Adipocyte (in vitro differentiated cells): ENCODE measurements at places on chromosomes 4 and X.
A peak's percentile ranks its signal among the peaks of the same experiment; 100 is the strongest.

DNA sequence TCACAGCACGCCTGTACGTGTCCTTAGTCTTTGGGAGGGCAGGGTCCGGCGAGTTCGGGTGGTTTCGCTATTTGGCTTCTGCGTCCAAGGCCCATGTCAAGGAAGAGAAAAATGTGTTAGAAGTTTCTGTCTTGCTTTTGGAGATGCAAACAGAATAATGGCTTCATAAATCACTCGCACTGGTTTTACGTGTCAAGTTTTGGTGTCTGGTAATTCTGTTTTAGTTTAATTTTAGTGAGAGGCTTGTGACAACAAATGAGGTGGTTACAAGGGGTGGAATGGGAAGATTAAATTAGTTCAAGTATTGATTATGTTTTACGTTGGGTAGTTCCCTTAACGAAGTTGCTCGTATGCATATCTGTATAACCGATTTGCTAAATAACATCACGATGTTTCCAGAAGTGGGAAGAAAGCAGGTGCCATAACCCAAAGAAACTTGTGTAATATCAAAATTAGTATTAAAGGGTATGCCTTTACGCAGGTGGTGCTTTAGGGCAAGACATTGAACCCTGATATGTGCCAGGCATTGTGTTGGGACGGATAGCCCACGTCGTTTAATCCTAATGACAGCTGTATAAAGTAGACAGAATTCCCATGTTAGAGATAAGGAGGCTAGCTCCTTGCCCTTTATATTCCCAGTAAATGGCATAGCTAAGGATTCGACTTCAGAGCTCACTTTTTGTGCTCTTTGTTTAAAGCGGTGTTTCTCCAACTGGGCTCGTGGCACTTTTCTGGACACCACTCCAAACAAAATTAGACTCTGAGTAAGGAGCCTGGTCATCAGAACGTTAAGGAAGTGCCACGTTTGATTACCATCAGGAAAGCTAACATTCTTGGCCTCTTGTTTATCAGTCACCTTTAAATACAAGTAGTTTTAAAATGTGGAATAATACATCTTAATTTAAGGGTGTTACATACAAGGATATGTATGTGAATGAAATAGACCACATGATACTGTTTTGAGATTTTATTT lies 843 bp downstream of the RPL34 start:
- DNase-seq = peak; percentile 29

GRCh38 chrX:24860140-24860539 lies 155.6 kb downstream of the ARX start:
- no peak for DNase-seq

DNA sequence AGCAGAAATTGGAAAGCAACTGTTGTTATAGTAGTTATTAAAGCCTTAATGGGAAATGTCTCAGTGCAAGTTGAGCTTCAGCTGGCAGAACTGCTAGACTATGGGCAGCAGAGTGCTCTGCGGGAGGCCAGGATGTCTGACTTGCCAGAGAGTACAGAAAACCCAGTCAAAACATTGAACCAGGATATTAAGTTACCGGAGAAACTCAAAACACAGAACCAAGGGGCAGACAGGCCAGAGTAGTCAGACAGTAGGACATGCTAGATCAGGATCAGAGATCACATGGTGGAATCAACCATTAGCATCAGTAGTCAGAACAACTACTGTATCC lies 72.9 kb upstream of the TNIP3 start:
- no peak for DNase-seq

GRCh38 chr4:152458801-152459302 lies 77.0 kb downstream of the FBXW7 start:
- DNase-seq = peak; percentile 50

DNA sequence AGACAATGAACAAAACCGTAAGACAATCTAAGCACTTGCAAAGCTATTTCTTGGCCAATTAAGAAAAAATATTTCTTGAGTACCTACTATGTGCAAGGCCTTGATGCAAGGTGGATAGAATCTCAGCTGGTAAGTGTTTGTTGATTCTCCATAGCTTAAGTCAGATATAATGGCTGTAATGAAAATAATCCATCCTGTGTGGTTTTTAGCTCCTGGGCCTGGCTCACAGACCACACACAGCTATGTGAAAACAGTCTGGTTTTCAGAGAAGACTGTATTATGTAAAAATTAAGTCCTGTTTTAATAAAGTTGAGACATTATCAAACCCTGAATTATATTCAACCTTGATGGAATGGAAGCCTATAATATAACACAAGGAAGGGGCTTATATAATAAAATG lies 7.8 kb upstream of the DDIT4L start:
- no peak for DNase-seq

DNA sequence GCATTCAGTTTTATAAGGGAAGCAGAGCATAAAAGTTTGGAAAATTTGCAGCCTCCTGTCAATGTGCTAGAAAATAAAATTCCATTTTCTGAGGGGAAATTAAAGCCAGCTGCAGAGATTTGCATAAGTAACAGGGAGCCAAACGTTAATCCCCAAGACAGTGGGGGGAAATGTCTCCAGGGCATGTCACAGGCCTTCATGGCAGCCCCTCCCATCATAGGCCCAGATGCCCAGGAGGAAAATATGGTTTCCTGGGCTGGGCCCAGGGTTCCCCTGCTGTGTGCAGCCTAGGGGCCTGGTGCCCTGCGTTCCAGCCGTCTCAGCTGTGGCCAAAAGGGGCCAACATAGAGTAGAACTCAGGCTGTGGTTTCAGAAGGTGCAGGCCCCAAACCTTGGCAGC lies 9.3 kb downstream of the RNF4 start:
- peak; percentile 74 for DNase-seq

- no peak for DNase-seq
Measured at GRCh38 chr4:2270341-2271165, 8.6 kb upstream of the MXD4 start.

- DNase-seq = no peak
Measured at GRCh38 chr4:3666263-3666662, 99.9 kb upstream of the ADRA2C start.

DNA sequence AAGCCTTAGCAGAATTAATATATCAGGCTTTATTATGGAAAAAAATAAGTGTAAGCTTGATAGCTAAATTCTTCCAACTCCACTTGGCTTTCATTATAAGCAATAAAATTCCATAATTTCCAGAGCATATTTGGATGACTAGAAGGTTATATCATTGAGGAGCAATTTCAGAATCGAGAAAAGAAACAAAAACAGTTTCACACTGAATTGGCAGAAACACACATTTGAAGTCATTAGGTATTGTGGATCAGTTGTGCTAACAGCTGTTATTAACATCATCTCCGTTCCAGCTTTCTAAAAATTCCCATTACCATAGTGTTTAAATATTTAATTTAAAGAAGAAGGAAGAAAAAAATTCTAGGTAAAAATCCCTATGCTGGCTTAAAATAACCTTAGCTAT lies 92.6 kb downstream of the ANTXR2 start:
- DNase-seq = no peak

DNA sequence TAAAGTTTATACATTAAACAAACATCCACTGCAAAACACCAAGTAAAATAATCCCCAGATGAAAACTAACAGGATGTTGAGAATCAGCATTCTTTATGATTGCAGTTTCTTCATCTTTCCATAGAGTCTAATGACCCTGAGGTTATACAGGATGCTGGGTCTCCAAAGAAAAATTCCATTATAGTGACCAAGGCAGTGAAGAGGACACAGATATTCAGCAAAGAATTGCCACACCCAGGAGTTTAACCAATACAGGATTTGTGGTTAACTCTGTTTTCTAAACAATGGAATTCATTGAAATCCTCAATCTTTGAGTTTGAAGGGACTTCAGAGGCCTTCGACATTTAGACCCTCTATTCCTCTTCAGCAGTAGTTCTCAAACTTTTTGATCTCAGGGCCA lies 76.2 kb upstream of the ESX1 start:
- peak; percentile 52 for DNase-seq

DNA sequence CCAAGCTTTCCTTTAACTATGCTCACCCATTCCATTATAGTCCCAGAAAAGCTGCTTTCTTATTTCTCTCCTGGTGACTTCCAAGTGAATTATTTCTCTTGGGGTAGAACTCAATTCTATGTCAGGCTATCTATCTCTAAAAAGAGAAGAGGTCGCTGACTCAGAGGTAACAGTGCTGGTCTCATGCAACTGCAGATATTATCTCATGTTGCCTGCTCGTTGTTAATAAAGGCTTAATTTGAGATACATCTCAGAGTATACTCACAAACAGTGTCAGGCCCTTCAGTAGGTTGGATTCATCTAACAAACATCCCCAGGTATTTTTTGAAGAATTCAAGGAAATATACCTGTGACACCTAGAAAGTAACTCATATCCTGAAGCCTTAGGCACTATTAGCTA lies 2.7 kb downstream of the TMEM154 start:
- DNase-seq = no peak

GRCh38 chr4:153987291-153987690 lies 198.4 kb upstream of the SFRP2 start:
- peak; percentile 73 for DNase-seq

GRCh38 chr4:147034372-147034771 lies 88.7 kb upstream of the TTC29 start:
- peak; percentile 68 for DNase-seq

DNA sequence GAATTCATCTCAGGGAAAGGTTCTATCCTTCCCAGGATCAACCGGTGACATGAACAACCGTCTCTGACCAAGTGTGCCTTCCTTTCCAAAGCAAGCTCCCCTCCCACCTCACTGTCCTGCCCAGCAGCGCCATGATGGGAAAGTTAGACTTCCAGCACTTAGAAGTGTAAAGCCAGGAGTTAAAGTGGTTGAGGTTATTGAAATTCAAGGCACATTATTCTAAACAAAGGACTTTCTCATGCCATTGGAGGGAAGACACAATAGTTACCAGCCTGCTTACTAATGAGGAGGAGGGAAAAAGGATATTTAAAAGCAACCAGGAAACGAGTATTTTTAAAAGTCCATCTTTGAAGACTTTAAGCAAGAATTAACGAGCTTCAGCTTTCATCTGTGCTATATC lies 96.8 kb downstream of the NSUN7 start:
- DNase-seq = no peak

- no peak for DNase-seq
Measured at GRCh38 chr4:88382621-88383020, 4.0 kb downstream of the HERC6 start.

DNA sequence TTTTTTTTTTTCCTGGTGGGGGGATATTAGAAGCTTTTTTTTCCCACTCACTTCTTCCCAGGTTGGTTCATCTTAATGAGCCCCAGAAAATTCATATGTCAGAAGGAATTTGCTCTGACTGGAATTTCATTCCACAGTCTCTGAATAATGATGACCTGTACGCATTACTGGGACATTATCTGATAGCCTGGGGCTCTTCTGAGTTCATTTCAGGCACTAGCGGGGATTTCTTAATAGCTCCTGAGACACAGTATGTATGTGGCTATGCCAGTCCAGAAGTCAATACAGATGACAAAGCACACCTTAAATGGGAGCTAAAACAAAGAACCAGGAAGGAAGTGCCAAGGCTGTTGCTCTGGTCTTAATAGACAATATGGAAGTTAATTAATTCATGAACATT lies 295.2 kb upstream of the IGFBP7 start:
- DNase-seq = peak; percentile 78

DNA sequence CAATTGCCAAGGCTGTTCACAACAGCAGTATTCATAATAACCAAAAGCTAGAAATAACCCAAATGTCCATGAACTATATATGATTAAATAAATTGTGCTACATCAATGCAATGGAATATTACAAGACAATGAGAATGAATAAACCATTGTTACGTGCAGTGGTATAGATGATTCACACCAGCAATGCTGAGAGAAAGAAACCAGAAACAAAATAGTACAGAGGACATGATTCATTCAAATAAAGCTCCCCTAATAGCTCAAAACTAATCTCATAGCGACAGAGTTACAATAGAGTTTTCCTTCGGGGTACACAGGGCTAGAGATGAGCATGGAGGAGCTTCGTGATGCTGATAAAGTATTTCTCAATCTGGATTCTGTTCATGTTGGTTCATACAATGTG lies 148.1 kb upstream of the SPANXN1 start:
- no peak for DNase-seq

DNA sequence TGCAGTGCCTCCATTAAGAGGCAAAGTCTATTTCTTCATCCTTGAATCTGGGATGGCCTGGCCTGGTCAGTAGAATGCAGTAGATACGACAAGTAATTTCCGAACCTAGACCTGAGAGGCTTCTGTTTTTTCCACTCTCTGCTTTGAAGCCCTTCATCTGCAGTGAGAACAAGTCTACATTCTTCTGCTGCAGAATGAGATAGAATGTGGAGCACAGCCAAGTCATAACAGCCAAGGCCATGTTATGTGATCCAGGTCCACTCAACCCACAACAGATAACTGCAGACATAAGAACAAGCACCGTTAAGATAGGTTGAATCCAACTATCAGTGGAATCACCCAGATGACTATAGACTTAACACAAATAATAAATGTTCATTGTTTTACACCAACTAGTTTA lies 1297.7 kb downstream of the C4orf33 start:
- peak; percentile 40 for DNase-seq

DNA sequence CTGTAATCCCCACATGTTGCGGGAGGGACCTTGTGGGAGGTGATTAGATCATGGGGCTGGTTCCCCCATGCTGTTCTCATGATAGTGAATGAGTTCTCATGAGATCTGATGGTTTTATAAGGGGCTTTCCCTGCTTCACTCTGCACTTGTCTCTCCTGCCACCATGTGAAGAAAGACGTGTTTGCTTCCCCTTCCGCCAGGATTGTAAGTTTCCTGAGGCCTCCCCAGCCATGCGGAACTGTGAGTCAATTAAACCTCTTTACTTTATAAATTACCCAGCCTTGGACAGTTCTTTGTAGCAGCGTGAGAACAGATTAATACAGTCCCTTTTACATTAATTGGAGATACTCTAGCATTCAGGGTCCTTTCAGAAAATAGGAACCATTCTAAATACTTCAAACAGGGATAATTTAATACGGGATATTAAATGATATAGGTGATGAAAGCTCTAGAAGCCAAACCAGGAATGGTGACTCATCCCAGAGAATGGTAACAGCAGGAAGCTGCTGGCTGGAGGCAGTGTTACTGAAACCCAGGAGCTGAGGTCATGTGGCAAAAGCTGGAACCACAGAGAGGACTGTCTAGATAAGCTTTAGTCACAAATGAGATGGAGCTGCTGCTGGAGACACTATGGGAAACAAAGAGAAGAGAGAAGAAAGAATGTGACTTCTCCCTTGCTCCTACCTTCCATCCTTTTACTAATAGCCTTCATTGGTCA lies 57.3 kb downstream of the GSTCD start:
- DNase-seq = peak; percentile 52

GRCh38 chr4:41095973-41096372 lies 118.4 kb downstream of the APBB2 start:
- DNase-seq = peak; percentile 40

DNA sequence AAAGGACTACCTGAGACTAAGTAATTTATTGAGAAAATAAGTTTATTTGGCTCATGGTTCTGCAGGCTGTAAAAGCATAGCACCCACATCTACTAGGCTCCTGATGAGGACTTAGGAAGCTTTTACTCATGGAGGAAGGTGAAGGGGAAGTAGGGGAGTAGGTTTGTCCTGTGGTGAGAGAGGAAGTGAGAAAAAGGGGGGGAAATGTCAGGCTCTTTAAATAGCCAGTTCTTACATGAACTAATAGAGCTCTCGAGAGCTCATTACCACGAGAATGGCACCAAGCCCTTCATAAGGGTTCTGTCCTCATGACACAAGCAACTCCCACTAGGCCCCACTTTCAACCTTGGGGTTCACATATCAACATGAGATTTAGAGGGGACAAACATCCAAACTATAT lies 125.5 kb upstream of the NRK start:
- no peak for DNase-seq
